ENCODE measurements at places on chromosomes 2 and 18.

GRCh38 chr18:46398005-46398404 lies 259.0 kb downstream of the LOXHD1 start:
- no peak for DNase-seq

GRCh38 chr2:32246911-32247310 lies 17.8 kb downstream of the NLRC4 start:
- DNase-seq, result no peak

DNA sequence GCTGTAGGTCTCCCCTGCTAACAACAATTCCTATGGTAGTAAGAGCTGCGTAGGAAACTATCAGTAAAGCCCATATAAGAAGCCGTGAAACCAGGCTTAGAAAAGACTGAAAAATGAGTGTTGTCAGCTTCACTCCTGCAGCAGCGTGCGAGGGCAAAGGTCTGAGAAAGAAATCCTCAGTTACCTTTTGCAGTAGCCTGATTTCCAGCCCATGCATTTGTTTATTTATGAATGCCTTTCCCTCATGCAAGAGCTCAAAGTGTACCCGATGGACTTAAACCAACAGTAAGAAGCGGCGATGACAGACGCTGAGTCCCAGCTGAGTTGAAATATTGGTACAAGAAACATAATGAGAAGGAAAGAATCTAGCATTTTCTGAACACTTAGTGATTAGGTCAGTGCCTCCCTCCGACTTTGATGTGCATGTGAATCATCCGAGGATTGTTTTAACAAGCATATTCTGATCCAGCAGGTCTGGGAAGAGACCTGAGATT lies 15.0 kb upstream of the POLI start:
- DNase-seq, result no peak

DNA sequence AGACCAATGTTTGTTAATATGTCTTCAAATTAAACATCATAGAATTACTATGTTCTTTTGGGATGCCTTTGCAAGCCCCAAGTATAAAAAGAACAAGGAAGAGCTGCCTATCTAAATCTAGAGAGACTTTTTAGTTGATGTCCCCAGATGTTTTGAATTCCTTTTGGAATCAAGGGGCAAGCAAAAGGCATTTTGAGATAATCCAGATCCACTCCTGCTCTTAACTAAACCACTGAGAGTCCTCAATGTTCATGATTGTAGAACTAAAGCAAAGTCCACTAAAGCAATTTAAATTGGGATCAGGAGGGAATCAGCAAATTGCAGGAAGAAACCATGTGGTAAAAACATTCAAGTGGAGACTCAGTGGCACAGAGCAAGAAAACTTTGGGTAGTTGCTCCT lies 558.5 kb upstream of the VRK2 start:
- no peak for DNase-seq

GRCh38 chr2:119255760-119256581 lies 32.3 kb downstream of the STEAP3 start:
- no peak for DNase-seq

DNA sequence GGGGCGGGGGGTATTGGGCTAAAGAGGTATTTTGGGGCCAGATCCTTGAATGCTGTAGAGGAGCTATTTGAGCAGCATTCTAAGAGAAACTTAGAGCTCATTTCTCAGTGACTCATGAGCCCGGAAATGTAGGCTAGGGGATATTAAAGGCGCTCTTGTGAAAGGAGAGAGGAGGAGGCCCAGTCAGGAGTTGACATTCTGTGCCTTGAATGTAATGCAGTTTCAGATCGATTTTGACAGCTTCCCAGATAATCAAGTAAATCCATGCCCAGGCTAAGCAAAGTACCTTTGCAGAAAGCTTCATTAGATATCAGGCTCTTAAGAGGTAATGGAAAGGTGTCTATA lies 1.5 kb downstream of the CAB39 start:
- DNase-seq, result peak; percentile 51

- no peak for DNase-seq
Observed at GRCh38 chr18:26926066-26926675, 60.7 kb upstream of the AQP4 start.

GRCh38 chr2:120763931-120764330 lies 28.3 kb downstream of the GLI2 start:
- no peak for DNase-seq

GRCh38 chr2:85514323-85514722 lies 24.6 kb upstream of the MAT2A start:
- DNase-seq, result no peak

DNA sequence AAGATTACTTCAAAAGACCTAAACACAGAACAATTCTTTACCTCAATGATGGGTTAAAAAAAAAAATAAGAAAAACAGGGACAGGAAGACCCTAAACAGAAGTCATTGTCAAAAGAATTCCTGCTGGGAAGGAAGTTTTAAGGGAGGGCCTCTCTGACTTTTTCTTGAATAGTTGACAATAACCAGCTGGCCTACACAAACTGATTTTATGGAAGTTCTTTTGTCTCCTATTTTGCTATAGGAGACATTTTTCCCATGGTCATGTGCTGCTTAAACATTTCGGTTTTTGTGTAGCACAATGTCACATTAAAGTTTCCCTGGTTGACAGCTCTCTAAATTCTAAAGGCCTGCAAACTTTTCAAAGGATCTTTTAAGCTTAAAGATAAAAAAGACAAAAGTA lies 55.3 kb downstream of the RFTN2 start:
- DNase-seq, result no peak

- DNase-seq, result no peak
Observed at GRCh38 chr2:239368906-239369552, 31.8 kb downstream of the HDAC4 start.

GRCh38 chr2:218970894-218971293 lies 11.4 kb downstream of the CDK5R2 start:
- DNase-seq, result no peak

GRCh38 chr18:49691177-49691608 lies 122.1 kb downstream of the ACAA2 start:
- no peak for DNase-seq

GRCh38 chr18:3111523-3112240 lies 98.7 kb upstream of the LPIN2 start:
- no peak for DNase-seq

- DNase-seq, result no peak
Observed at GRCh38 chr2:220107380-220107791, 480.0 kb downstream of the SLC4A3 start.

DNA sequence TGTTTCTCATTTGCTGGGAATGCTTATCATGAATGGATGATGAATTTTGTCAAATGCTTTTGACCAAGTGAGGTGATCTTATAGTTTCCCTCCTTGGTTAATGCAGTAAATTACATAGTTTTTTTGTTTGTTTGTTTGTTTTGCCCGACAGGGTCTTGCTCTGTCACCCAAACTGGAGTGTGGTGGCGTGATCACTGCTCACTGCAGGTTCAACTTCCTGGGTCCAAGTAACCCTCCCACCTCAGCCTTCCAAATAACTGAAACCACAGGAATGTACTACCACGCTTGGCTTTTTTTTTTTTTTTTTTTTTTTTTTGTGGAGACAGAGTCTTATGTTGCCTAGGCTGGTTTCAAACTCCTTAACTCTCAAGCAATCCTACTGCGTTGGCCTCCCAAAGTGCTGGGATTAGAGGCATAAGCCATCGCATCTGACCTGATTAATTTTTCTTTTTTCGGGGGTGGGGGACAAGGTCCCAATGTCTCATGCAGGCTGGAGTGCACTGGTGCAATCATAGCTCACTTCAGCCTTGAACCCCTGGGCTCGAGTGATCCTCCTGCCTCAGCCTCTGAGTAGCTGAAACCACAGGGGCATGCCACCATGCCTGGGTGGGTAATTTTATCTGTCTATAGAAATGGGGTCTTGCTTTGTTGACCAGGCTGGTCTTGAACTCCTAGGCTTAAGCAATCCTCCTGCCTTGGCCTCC lies 48.6 kb downstream of the SMAD2 start:
- DNase-seq, result no peak

DNA sequence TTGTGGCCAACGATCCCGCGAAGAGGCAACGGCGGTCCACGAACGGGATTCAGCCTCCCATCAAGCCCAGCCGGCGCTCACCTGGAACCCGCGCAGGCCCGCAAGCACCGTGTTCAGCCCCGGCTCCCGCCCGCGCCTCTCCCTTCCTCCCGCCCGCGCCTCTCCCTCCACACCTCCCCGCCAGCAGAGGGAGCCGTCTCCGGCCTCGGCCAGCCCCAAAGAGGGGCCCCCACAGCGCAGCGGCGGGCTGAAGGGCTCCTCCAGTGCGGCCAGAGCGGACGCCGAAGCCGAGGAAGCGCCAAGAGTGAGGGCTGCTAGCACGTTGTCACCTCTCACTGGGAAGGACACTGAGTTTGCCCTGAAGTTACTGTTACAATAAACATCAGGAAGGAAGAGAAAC lies 55.3 kb upstream of the LAPTM4A start:
- DNase-seq, result peak; percentile 54

- DNase-seq, result no peak
Observed at GRCh38 chr18:45666520-45666919, 51.2 kb downstream of the SLC14A2 start.

DNA sequence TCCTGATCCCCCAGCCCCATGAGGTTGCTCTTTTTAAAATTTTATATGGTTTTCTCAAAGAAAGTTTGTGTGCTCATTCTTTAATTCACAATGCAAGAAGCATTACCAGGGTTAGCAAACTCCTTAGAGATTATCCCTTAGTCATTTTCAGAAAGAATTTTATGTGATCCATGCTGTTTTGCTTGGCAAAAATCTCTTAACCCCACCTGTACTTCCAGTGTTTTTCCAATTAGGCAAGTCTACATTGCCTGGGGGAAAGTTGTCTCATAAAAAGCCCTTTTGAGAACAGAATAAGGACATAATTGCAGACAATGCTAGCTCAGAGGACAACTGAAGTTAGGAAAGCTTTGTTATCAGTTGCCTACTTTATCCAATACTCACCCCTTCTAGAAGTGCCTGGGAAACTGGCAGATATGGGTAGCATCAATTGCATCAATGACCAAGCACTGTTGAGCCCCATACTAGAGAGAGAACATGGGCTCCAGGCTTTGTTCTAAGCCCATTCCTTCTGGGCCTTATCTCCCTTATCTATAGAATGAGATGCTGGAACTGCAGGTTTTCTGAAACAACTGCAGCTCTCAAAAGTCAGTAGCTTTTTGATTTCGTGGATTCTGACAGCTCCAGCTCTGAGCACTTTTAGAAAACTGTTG lies 265.9 kb upstream of the SPHKAP start:
- DNase-seq, result no peak

DNA sequence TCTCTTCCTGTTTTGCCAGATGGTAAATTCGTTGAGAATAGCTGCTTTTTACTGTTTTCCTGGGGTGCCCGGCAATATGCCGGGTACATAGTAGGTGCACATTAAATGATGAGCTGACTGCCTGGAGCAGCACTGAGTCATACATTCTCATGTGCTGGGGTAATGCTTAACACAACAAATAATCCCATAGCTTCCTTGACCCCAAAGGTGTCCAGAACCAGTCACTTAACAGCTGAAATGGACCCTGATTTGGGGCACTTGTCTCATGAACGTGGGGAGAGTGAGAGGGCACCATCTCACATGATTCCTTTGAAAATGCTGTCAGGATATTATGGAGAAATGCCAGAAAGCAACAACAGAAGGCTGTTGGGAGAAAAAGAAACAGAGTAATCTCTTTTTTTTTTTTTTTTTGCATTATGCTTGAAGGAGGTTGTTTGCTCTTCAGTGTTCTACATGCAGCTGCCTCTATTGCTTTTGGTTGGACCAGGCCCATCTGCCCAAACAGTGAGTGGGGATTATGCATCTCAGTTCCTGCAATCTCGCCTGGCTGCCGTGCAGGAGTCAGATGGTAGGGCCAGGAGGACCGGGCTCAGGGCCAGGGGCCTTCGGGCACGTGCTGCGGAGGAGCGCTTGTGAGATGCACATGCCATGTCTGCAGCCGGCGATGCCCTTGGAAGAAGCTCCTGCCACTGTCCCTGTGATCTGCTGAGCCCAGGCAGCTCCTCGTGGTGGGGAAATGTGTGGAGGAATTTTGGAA lies 162.1 kb downstream of the SH3RF3 start:
- no peak for DNase-seq

- no peak for DNase-seq
Observed at GRCh38 chr18:80197528-80197927, 49.8 kb downstream of the PARD6G start.

DNA sequence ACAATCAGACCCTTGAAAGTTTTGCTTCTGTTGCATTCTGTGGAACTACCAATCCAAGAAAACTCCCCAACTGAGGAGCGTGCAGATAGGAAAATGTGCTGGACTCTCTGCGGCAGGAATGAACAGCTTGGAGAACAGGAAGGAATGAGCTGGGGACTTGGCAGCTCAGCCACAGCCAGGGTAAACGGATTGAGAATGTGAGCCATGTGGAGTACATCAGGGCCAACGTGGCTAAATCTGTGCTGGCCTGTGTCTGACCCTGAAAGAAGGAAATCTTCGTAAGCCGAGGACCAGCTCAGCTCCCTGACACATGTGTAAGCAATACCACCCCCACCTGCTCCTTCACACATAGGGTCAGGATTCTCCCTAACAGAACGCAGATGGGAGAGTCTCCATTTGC lies 1023.7 kb downstream of the BCL11A start:
- DNase-seq, result no peak

GRCh38 chr2:218857371-218858137 lies 2.1 kb upstream of the WNT6 start:
- no peak for DNase-seq

DNA sequence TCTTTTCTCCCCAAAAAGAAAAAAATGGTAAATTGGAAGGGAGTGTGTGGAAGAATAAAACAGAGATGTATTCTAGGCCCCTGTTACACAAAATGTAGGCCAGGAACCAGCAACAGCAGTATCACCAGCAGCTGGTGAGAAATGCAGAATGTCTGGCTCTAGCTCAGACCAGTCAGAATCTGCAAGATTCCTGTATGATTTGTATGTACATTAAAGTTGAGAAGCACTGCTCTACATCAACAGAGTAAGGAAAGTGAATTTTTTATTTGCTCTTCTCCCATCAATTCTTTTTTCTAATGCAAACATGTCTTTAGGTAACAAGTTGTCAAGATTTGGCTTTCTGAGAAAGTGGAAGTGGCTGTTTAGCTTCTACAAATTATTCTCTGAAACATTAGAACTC lies 235.4 kb upstream of the FANCL start:
- DNase-seq, result no peak

- DNase-seq, result no peak
Observed at GRCh38 chr2:22626621-22627020, 758.4 kb upstream of the KLHL29 start.

DNA sequence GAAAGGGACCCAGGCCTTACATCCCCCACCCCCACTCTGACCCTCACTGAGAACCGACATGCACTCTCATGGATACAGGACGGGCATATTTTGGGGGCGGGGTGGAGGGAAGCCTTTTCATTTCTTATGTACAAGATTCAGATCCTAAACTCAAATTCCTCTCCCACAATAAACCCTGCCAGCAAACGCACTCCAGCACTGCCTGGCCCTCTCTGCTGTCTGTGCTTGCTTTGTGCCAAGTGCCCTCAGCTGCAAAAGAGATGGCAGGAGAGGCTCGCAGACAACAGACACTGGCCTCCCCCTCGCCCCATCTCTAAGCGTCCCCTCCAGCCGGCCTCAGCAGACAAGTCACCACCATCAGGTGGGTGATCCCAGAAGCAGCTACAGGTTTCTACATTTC lies 42.4 kb downstream of the FAM168B start:
- no peak for DNase-seq

GRCh38 chr2:175792199-175792598 lies 209.9 kb downstream of the LNPK start:
- no peak for DNase-seq
